Nucleus accumbens (tissue), 56 donors: ENCODE measurements at places on chromosomes 4 and X.

DNA sequence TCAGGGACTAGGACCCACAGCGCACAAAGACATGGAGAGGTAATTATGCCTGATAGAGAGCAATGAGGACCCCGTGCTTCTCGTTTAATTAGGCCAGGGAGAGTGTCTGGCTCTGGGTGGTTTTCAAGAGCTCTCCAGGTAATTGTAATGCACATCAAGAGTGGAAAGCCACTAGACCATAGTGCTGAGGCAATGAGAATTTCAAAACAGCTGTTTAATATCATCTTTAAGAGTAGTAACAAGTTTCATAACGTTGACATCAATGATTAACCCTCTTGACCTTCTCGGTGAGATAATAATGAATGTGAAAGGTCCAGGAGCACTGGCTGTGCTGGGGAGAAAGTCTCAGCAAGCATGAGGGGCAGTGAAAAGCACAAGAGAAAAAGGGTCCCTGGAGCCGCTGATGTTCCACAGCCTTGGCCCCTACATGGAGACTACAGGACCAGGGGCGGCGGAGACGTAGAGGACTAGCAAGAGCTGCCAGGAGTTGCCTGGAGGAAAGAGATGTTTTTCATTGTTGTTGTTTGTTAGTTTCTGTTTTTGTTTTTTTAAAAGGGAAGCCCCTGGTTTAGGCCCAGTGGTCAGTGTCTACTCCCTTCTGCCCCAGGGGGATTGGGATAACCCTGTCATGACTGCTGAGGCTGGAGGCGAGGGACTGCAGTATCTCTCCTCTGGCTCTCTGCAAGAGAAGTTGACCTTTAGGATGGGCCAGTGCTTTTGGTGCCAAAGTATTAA, 14.8 kb upstream of the CXCR3 start:
- DNase-seq, result no peak

DNA sequence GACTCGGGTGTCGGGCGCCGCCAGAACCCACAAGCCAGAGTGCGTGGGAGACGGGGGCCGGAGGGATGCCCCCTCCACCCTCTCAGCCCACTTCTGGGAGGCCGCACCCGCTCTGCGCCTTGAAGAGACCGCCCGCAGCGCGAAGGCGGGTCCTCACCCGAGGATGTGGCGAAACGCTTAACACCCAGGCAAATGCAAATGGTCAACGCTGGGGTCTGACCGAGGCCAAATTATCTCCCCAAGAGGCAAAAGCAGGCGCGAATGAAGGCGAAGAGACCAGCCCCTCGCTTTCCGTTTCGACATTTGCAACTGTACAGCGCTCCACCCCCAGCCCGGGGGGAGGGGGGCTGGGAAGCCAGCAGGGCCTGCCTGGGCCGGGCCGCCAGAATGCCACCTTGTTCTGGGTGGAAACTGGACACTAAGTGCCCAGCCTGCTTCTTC, 137.7 kb upstream of the ZIC3 start:
- no peak for DNase-seq

DNA sequence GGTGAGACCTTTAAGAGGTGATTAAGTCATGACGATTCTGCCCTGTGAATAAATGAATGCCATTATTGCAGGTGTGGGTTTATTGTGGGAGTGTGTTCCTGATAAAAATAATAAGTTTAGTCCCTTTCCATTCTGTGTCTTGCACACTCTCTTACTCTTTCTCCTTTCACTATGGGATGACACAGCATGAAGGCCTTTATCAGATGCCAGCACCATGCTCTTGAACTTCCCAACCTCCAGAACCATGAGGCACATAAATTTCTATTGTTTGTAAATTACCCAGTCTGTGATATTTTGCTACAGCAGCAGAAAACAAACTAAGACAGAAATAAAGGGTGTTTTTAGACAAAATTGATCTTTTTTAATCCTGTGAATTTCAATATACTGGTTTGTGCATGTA, 10.5 kb downstream of the SFRP2 start:
- no peak for DNase-seq

DNA sequence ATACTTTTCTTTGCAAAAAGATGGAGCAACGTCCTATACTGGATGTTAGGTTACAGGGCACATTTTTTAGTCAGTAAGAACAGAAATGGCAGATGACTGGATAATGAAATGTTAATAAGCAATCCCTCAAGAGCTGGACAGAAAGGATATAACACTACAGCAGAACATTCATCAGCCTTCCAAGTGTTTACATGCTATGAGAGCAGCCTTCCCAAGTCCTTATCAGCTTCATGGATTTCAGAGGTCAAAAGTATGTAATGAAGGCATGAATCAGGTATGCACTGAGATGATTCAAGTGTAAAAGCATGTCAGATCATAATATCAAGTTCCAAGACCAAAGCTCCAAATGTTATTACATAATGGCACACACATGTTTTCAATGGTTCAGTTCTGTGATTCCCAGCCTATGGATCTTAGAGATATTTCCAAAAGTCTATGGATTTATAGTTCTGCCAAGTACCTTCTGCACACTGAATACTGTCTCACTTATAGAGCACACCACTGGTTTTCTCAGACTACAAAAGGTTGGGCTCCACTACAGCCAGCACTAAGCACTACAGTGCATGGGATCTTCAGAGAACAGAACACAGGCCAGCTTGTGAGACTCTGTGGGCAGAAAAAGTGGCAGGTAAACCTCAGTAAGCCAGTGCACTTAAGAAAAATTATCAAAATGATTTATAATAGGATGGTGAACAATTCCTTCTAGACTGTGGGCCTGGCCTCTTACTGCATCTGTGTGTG, 49.2 kb downstream of the GPC4 start:
- DNase-seq, result no peak

DNA sequence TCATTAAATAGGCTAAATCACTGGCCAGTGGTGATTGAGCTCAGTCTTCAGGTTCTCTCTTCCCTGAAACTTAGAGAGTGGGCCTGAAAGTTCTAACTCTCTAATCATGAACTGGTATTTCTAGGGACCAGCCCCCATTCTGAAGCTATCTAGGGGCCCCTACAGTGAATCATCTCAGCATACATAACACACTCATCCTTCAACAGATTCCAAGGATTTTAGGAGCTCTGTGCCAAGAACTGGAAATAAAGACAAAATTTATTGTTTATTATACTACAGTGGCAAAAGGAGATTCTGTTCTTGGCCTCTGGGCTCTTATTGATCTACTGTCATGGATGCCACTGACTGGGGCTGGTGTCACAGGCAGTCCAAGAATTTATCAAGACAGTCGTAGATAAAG, 263.8 kb upstream of the IGFBP7 start:
- no peak for DNase-seq

- DNase-seq, result no peak
Observed at GRCh38 chrX:107574054-107574683, 54.1 kb upstream of the PRPS1 start.

DNA sequence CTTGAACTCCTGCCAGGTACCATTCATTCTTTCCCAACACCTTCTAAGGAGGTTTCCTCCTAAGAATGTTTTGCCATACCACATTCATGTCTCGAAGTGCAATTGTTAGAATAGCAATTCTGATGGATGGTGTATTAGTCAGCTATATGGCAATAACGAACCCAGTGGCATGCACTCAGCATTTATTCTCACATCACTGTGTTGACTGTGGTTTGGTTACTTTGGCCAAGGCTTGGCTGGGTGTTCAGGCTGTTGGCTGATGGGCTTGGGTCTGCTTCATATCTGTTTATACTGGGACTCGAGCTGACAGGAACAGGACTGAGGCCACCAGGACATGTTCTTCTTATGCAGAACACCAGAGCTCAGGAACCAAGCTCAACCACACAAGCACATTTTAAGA, 31.7 kb downstream of the PSAPL1 start:
- no peak for DNase-seq

- DNase-seq, result no peak
Observed at GRCh38 chrX:153153516-153153915, 25.6 kb upstream of the MAGEA1 start.

- no peak for DNase-seq
Observed at GRCh38 chr4:7419961-7420660, 14.6 kb downstream of the PSAPL1 start.

- DNase-seq, result no peak
Observed at GRCh38 chrX:134502686-134503085, 42.7 kb downstream of the HPRT1 start.

- DNase-seq, result no peak
Observed at GRCh38 chr4:8383451-8384160, 56.9 kb downstream of the ACOX3 start.

- DNase-seq, result peak; percentile 32
Observed at GRCh38 chr4:184745831-184746795, 12.2 kb upstream of the CENPU start.

DNA sequence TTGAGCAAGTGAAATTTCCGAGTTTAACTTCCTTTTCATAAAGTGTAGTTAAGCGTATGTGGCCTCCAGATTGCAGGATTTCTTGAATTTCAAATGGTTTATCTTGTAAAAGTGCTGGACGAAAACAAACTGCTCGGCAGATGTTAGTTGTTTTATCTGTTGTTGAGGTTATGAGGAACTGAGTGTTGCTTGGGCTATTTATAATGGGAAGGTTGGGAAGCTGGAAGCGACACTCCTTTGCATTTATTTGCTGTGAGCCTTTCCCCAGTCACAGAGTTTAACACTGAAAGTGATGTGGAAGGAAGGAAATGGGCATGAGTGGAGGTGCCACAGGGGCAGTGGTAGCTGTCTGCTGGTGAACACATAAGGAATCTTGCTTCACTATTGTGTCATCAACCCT, 284.9 kb downstream of the PCDH7 start:
- DNase-seq, result no peak

- no peak for DNase-seq
Observed at GRCh38 chr4:148112231-148112982, 329.8 kb downstream of the NR3C2 start.

- DNase-seq, result no peak
Observed at GRCh38 chrX:18647621-18648020, 24.3 kb downstream of the RS1 start.

DNA sequence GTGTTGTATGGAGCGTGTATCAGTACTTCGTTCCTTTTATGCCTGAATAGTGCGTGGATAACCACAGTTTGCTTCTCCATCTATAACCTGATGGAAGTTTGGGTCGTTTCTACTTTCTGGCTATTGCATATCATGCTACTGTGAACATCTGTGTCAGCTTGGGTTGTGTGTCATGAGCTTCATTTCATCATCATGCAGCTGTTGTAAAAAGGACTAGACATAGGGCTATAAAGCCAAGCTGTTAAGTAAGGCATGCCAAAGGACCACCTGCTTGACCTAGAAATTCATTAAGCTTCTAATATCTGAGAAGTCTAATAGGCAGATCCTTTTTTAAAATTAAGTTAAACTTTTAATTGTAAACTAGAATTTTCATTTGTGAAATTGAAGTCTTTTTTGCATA, 18.4 kb downstream of the SMS start:
- DNase-seq, result no peak

- no peak for DNase-seq
Observed at GRCh38 chr4:86032476-86033022, 327.3 kb downstream of the MAPK10 start.

DNA sequence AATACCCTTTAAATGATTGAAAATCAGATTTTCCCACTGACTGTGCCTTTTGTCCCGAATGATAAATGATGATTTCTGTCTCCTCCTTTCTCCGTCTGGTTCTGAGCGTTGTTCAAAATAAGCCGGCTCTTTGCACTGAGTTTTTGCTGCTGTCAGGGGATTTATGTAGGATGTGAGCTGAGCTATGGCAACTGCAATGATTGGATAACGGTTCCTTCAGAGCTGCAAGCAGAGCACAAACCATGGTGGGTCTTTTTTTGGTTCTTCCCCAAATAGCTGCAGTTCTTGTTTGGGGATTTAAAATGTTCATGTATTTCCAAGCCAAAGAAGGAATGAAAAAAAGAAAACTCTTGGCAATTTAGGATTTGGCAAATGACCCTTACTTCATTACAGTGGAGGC, 124.5 kb upstream of the CASK start:
- DNase-seq, result no peak

- no peak for DNase-seq
Observed at GRCh38 chr4:122643257-122643656, 22.4 kb upstream of the IL21 start.

DNA sequence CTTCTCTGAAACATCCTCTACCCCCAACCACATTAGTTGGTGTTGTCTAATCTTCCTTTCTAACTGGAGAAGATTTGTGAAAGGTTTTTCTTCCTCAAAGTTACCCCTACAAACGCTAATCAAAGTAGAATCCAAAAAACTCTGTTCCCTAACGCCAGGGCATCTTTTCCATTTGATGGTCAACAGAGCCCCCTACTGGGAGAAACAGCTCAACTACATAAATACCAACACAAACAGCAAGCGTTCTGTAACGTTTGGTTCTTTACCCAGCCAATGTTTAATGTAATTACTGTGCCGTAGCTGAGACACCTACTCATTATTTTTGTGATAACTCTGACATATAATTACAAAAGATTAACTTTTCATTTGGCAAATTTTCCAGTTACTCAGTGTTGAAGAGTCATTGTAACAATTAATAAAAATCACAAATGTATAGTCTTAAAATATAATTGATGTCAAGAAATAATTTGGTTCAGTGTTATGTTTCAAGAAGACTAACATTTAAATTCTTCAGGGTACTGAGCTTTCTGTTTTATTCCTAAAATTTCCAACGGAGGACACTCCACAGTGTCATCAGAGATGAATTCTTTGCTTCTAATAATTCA, 94.9 kb upstream of the TBC1D9 start:
- DNase-seq, result no peak

DNA sequence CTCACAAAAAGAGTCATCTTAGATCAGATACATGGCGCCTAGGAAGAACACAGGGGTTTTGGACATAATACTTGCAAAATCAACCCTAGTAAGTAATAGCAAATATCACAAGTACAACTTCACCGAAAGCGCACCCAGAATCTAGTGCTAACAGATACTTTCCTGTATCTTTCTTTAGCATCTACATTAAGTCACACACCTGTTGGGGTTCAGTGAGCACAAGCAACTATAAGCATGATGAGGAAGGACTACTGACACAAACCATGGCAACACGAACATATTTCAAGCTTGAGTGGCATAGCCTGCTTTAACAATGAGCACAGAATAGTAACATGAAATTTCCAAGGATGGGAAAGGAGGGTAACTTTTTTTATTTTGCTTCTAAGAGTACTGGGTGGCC, 116.1 kb downstream of the GPC3 start:
- no peak for DNase-seq

GRCh38 chrX:46408553-46409407, 136.4 kb downstream of the ZNF674 start:
- DNase-seq, result peak; percentile 6

GRCh38 chrX:78455901-78456300, 128.5 kb upstream of the CYSLTR1 start:
- no peak for DNase-seq

GRCh38 chrX:129310000-129310399, 213.3 kb downstream of the SMARCA1 start:
- no peak for DNase-seq

GRCh38 chrX:31604629-31605221, 532.9 kb upstream of the FTHL17 start:
- no peak for DNase-seq

GRCh38 chr4:169106696-169107229, 96.7 kb upstream of the CBR4 start:
- DNase-seq, result no peak

DNA sequence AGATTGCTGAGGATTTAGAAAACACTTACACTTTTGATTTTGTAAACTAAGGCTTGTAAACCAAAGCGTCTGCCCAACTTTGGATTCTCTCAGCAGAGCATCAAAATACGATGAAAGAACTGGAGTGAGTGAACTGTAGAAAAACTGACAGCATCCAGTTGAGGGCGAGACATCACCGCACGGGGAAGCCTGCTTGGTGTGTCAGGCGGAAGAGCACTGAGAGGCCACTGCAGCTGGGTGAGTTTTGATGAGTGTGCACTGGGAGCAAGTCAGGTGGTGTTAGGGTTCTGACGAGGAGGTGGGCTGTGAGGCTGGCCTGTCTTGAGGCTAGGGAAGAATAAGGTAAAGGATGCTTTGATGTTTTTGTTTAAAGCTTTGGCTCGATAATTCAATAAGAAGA, 46.8 kb upstream of the CLDN24 start:
- DNase-seq, result no peak
